ENCODE measurements at places on chromosomes 12 and 14.

- DNase-seq, result no peak
Observed at GRCh38 chr14:33707716-33708115, 243.2 kb downstream of the EGLN3 start.

DNA sequence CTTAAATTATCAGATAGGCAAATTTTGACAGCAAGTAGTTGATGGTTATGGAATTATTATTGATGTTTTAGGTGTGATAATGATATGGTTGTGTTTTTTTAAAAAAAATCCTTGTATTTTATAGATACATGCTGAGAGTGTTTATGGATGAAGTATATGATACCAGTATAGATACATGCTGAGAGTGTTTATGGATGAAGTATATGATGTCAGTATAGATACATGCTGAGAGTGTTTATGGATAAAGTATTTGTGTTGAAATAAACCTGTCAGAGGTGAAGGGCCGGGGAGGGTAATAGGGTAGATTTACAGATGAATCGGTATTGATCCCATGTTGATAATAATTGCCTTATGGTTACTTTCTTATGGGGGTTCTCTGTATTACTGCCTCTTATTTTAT is 6.0 kb upstream of the RFX4 start:
- DNase-seq, result no peak

- no peak for DNase-seq
Observed at GRCh38 chr14:52834440-52834842, 43.0 kb upstream of the GNPNAT1 start.

- no peak for DNase-seq
Observed at GRCh38 chr12:119913536-119914330, 36.6 kb upstream of the CIT start.

- no peak for DNase-seq
Observed at GRCh38 chr14:59217011-59217410, 28.5 kb downstream of the DAAM1 start.

- no peak for DNase-seq
Observed at GRCh38 chr12:1836854-1837421, 16.6 kb downstream of the LRTM2 start.

- DNase-seq, result no peak
Observed at GRCh38 chr12:55829967-55830600, 697 bp upstream of the DNAJC14 start.

- DNase-seq, result no peak
Observed at GRCh38 chr14:52356025-52356424, 41.9 kb downstream of the PTGER2 start.

DNA sequence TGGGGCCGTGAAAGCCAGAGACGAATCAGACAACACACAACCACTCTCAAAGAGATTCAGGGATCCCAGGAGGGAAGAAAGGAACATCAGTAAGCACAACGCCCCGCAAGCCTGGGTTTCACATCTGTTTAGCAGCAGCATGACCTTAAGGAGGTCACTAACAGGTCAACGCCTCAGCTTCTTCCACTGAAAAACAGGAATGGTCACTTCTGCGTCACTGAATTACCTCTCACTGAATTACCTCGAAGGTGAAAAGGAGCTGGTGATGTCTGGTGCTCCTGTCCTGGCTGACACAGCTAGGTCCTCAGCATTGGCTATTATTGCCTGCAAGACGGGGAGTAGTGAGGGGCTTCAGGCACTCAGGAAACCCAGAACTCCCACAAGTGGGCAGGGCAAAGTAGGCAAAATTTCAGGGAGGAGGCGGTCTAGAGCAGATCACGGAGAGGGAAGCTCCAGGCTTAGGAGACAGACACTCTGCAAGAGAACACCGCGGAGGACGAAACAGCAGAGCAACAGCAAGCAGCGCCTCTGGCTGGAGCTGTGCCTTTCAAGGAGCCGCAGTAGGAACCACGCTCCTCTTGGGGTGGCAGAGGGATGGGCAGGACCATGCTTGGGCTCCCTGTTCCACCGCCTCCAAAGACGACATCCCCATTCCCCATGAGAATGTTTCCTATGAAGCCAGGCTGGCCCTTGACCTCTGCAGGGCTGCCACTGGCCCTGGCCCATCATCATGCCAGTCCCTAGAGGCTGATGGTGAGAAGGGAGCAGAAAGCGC is 108.4 kb downstream of the SINHCAF start:
- no peak for DNase-seq

DNA sequence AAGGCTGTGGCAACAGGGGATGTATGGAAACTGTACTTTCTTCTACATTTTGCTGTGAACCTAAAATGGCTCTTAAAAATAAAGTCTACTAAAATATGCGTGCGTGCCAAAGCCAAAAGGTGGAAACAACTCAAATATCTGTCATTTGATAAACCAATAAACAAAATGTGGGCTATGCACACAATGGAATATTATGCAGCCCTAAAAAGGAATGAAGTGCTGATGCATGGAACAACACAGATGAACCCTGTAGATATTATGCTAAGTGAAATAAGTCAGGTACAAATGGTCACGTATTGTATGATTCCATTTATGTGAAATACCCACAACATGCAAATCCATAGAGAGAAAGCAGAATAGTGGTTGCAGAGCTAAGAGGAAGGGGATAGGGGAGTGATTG is 8.0 kb downstream of the CACNA2D4 start:
- DNase-seq, result no peak

DNA sequence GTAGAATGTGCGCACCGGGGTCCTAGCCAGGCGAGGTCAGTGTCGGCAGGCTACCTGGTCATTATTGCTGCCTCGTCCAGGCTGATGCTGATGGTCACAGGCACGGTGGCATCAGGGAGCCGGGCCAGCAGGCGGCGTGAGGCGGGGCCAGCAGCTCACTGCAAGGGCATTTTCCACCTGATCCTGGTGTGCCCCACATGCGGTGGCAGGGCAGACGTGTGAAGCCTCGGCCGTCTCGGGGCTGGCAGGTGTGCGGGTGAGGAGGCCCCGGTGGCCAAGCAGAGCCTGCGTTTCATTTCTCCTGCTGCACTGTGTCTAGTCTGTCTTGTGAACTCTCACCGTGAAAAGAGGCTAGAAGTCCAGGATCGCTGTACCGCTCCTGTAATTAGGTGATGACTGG is 12.0 kb upstream of the AMN start:
- no peak for DNase-seq

DNA sequence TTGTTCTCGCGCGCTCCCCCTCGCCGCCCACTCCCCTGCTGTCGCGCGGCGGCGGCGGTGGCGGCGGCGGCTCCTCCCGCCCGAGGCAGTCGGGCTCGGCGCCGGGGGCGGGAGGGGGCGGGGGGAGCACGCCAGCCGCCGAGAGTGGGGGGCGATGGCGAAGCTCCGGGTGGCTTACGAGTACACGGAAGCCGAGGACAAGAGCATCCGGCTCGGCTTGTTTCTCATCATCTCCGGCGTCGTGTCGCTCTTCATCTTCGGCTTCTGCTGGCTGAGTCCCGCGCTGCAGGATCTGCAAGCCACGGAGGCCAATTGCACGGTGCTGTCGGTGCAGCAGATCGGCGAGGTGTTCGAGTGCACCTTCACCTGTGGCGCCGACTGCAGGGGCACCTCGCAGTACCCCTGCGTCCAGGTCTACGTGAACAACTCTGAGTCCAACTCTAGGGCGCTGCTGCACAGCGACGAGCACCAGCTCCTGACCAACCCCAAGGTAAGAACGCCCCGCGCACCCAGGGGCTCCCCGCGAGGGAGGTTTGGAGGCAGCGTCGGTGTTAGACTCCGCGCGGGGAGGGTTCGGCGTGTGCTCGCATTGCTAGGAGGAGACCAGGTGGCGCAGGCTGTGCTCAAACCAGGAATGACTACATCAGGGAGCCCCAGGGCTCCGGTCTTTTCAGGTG is 629 bp downstream of the KCNMB4 start:
- peak; percentile 38 for DNase-seq

DNA sequence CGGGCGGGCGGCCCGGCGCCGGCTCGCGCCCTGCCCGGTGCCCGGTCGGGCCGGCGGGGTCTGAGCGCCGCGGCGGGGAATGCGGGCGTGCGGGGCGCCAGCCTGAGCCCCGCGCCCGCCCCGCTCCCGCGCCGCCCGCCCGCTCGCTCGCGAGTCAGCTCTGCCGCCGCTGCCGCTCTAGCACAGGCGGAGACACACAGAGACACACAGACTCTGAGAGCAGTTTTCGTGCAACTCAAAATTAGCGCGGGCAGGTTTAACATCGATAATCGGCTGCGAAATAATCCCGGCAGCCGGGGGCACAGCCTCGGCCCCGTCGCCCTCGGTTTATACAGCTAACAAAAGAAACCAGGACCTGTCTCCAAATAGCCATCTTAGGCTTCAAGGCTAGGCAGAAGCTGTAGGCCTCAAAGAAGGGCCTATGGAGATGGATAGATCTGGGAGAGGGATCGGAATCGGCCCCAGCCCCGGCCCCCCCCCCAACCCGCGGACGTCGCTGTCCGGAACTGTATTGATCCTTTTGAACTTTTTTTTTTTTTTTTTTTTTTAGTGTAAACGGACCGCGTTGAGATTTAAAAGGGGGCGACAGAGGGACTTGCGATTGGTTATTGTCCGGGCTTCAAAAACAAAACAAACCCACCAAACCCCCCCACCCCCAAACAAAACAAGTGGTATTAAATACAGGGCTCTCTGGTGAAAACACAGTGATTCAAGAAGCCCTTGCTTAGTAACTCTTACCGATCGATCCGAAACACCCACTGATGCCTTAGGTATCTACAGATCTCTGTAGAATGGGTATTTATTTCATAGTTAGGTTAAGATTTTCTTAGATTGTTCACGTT is 1.1 kb downstream of the ARID2 start:
- no peak for DNase-seq

DNA sequence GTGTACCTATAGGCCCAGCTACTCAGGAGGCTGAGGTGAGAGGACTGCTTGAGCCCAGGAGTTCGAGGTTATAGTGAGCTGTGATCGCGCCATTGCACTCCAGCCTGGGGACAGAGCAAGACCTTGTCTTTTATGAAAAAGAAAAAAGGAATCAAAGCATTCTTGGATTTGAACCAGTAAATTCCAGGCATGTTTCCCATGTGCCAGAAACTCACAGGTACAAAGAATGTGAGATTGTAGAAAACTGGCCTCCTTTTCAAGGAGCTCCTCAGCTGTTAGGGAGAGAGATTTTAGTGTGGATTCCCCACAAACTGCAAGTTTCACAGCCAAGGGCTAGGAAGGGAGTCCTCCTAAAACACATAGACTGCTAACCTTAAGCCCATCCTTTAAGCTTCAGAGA is 95.0 kb downstream of the FOXN4 start:
- no peak for DNase-seq

DNA sequence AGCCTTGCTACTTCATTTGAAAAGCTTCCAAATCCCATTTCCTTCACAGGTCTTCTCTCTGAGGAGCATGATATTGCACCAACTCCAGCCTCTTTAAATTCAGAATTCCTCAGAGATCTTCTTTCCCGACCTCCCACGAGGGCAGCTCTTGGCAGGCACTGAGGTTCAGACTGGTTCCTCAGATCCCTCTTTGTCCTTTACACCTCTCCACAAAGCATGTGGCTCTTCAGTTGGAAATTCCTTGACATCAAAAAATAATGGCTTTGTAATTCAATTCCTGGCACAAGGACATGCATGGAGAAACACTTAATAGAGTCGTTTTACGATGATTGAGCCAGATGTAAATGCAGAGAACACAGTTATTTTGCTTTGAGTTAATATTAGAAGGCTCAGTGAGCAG is 63.2 kb upstream of the TMX1 start:
- DNase-seq, result no peak

DNA sequence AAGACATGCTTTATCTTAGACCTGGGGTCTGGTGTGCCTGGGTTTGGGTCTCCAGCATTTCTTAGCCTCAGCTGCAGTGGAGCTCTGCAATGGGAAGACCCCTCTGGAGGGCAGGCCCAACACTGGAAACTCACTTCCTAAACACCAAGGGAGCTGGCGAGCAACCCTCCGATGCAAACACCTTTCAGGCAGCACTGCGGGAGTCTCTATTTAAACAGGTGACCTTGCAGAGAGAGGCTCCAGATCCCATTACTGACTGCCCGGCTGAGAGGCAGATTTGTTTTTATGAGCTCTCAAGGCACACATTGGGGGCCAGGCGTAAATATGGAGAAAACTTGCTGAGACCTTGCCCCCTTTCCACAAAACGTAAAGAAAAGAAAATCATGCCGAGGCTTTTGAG is 195.5 kb downstream of the PAX9 start:
- no peak for DNase-seq

GRCh38 chr12:128823916-128824839 is at the start of gene SLC15A4:
Gene SLC15A4 (minus strand): TSS chr12:128823958. CDS start chr12:128823943, 15 bp downstream.
- peak; percentile 73 for DNase-seq

DNA sequence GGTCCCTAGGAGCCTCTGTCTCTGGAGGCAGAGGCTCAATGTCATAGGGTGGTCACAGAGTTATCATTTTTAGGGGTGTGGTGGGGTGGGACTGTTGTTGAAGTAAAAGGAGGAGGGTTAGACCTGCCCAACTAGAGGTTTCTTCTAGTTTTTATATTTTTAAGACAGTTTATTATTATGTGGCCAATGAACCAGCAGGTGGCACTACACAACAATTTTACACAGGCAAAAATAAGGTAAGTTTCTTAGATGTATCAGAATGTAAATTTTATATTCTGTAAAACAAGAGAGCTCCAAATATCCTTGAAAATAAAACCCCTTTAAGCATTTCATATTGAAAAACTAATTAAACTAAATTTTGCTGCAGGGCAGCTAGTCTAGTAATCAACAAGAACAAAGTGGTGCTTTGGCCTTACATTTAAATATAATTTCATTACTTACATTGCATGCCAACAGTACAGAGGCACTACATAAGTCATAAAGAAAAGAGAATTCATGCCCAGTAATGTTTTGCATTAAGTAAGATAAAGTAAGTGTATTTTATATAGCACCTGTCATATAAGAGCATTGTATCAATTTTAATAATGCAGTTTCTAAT is 22.2 kb upstream of the OVCH1 start:
- DNase-seq, result no peak

DNA sequence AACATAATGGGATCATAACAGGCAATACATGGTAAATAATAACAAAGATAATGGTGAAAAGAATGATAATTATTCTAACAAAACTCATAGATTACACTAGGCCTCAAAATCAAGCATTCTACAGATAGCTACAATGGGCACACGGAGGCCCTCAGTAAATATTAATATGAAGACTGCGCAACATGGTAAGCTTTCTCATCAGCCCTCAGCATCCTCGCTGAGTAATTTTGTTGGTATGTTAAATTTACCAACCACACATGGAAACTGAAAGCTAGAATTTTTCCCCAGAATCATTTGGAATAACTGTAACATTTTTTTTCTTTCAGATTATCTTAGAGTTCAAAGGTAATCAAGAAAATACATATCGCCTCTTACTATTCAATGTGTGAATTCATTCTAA is 74.2 kb upstream of the PYGL start:
- DNase-seq, result no peak

All from stimulated activated CD8-positive, alpha-beta memory T cell treated with anti-CD3 and anti-CD28 coated beads, Interleukin-4, amount 100 ng/mL, for 1 hour (primary cell).